ENCODE measurements at places on chromosomes 16 and 17. TPM values are rescaled to one million over a fixed set of nuclear protein-coding genes. Genes with fewer than 3 reads are reported as not detected.

The OR4D1 gene
- not detected for total RNA-seq

- H3K4me3 ChIP-seq = no peak overlapping the region
- DNase-seq = no peak
- H3K27ac ChIP-seq = no peak overlapping the region
- no peaks in the 10 kb centered on the region for H3K36me3 ChIP-seq
- H3K27me3 ChIP-seq = no peaks in the 10 kb centered on the region
- no peaks in the 10 kb centered on the region for H3K4me1 ChIP-seq
Measured at GRCh38 chr16:19857593-19858339, 26.9 kb downstream of the GPRC5B start.

GRCh38 chr17:5874486-5874885, 195.7 kb upstream of the WSCD1 start:
- no peaks in the 10 kb centered on the region for H3K36me3 ChIP-seq
- no peak for DNase-seq
- peaks cover 79% of the 10 kb centered on the region for H3K27me3 ChIP-seq
- no peaks in the 10 kb centered on the region for H3K4me1 ChIP-seq
- H3K4me3 ChIP-seq = no peak overlapping the region

DNA sequence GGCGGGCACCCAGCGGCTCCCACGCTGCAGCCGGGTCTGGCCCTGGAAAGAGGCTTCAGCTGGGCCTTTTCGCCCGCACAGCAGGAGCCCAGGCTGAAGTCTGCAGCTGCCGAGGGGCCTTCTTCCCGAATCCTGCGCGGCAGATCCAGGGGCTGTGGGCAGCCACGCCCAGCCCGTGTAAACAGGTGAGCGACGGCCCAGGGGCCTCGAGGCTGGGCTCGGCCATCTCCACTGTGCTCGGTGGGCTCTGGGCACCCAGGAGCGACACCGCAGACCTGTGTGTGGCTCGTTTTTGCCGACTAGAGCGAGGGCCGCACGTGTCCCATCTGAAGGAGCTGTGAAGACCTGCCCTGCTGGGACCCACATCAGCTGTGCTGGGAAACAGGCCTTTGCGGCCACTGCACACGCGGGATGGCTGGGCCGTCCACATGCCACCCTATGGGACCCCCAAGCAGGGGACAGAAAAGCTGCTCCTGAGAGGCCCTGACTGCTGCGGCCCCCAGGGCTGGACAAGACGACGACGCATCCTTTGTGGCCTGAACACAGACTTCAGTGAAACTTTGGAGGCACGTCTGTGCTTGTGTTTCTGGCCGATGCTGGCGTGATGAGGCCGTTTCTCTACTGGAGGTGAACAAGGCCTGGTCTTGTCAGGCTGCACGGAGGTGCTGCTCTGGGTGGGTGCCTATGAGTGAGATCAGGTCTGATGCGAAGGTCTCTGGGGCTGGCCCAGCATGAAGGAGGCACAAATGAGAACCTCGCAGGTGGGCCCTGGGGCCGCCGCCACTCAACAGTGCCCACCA, 5.2 kb upstream of the APRT start:
- no peaks in the 10 kb centered on the region for H3K27me3 ChIP-seq
- no peak overlapping the region for H3K4me3 ChIP-seq
- H3K4me1 ChIP-seq = no peaks in the 10 kb centered on the region
- DNase-seq = no peak

GRCh38 chr16:72467157-72467759, 295.3 kb upstream of the PMFBP1 start:
- no peaks in the 10 kb centered on the region for H3K36me3 ChIP-seq
- no peaks in the 10 kb centered on the region for H3K4me1 ChIP-seq
- H3K4me3 ChIP-seq = no peak overlapping the region
- H3K27ac ChIP-seq = no peak overlapping the region
- H3K27me3 ChIP-seq = no peaks in the 10 kb centered on the region

GRCh38 chr17:43070872-43071271, 45.8 kb downstream of the RND2 start:
- DNase-seq = no peak
- H3K27me3 ChIP-seq = no peaks in the 10 kb centered on the region
- no peak overlapping the region for H3K4me3 ChIP-seq

DNA sequence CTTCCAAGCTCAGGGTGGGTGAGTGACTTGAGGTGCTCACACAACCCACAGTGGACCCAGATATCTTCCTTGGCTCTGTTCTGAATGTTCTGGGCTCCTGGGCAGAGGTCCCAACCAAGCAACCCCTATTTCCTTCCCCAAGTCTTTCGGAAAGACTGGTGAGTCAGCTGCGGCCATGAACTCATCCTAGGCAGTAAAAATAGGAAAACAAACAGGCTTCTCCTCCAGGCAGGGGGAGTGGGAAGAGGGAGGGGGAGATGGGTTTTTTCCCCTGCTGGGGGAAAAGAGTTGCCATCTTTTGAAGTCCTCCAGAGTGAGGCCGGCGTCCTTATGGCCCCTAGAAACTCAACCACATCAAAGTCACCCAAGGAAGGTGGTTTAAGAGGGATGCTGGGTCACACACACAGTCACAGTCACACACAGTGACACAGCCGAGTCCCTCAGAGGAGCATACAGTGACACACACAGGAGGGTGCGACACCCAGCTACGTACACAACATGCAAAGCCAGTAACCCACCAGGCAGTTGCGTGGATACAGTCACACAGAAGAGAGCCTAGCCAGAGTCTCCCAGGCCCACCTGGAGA, 16.0 kb upstream of the DLX4 start:
- no peaks in the 10 kb centered on the region for H3K36me3 ChIP-seq
- H3K4me1 ChIP-seq = no peaks in the 10 kb centered on the region
- DNase-seq = no peak
- peaks cover 3% of the 10 kb centered on the region for H3K27me3 ChIP-seq
- no peak overlapping the region for H3K4me3 ChIP-seq

DNA sequence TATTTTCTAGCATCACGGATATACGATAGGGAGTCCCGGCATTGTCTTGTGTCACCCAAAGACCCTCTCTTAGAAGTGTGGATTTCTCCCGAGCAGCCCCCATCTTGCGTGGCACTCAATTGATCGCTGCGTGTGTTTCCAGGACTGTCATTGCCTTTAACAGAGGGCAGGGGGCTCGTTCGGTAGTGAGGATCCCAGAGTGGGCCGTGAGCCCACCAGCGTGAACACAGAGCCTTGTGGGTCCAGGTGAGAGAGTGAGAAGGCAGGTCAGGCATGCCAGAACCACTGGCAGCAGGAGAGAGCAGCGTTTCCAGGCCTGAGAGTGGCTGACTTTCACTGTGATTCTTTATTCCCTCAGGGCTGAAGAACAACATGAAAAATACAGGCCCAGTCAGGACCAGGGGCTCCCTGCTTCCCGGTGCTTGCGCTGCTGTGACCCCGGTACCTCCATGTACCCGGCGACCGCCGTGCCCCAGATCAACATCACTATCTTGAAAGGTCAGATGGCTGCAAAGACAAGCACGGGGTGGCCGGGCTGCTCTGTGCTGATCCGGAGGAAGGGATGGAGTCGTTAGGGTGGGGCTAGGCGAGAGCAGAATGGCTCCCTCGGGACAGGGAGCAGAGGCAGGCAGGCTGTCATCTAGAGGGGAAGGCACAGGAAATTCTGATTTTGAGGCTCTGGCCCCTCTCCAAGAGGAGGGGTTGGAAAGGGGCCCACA, 22.4 kb downstream of the C1QTNF1 start:
- no peaks in the 10 kb centered on the region for H3K4me1 ChIP-seq
- H3K27ac ChIP-seq = no peak overlapping the region
- DNase-seq = no peak

DNA sequence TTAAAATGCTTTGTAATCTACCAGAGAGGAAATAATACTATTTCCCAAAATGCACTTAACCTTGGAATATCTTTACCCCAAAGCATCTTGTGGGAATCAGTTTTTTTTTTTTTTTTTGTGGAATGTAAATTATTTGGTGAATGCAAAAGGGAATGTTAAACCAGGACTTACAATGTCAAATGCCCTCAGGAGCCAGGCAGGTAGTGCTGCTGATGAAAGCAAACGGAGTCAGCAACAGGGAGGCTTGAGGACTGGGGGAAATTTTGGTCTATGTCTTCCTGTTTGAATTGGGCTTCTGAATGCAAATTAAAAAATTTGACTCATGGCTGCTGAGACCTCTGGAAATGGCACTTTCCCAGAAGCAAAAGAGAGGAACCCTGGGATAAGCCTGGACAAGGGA, 96.5 kb upstream of the NLRP1 start:
- H3K27me3 ChIP-seq = peaks cover 79% of the 10 kb centered on the region
- no peak overlapping the region for H3K27ac ChIP-seq
- DNase-seq = no peak
- no peak overlapping the region for H3K4me3 ChIP-seq
- H3K36me3 ChIP-seq = no peaks in the 10 kb centered on the region
- no peaks in the 10 kb centered on the region for H3K4me1 ChIP-seq

DNA sequence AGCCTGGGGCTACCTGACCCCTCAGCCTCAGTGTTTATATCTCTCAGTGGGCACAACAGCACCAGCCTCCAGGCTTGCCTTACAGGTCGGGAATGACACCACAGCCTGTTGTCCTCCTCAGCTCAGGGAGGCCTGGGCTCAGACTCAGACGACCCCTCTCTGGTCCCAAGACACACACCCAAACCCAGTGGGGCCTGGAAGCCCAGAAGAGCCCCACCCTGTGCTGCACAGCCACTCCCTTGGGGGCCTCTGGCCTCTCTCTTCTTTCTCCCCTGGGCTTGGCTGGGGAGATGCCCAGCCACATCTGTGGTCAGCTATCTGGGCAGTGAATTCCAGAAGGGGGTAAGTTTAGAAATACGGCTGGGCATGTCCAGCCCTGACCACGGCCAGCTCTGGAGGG, 2.4 kb downstream of the NATD1 start:
- H3K27me3 ChIP-seq = 0 out of 2 replicates have a peak, but pooled peaks cover 4% of the 10 kb centered on the region
- H3K27ac ChIP-seq = no peak overlapping the region
- DNase-seq = no peak
- H3K4me1 ChIP-seq = peaks cover 12% of the 10 kb centered on the region
- H3K4me3 ChIP-seq = no peak overlapping the region

GRCh38 chr17:77999413-78000173, 41.1 kb downstream of the TNRC6C start:
- no peaks in the 10 kb centered on the region for H3K4me1 ChIP-seq
- H3K27ac ChIP-seq = no peak overlapping the region
- no peak overlapping the region for H3K4me3 ChIP-seq
- peaks cover 70% of the 10 kb centered on the region for H3K27me3 ChIP-seq
- H3K36me3 ChIP-seq = no peaks in the 10 kb centered on the region

GRCh38 chr17:7204336-7204735, 15.3 kb downstream of the DLG4 start:
- H3K4me3 ChIP-seq = no peak overlapping the region
- no peak for DNase-seq
- no peaks in the 10 kb centered on the region for H3K4me1 ChIP-seq
- H3K27me3 ChIP-seq = no peaks in the 10 kb centered on the region

DNA sequence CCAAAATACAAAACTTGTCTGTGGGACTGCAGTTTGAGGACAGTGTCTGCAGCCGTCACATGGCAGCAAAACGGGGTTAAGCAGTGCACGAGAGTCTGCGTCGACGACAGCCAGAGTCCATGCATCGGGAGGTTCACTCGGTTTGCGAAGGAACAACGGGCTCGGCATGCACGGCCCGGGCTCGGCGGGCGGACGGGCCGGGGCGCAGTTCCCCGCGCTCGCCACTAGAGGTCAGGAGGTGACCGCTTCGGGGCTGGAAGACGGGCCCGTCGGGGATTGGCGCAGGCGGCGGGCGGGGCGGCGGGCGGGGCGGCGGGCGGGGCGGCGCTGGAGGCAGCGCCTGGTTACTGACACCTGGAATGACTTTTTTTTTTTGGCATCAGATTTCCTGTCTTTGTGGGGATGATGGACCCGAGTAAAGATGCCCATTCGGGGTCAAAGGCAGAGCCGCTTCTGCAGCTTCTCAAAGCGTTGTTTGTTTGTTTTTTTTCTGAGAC, 6.5 kb downstream of the SCGB1C2 start:
- no peak overlapping the region for H3K4me3 ChIP-seq
- H3K27me3 ChIP-seq = no peaks in the 10 kb centered on the region
- no peaks in the 10 kb centered on the region for H3K36me3 ChIP-seq
- no peak overlapping the region for H3K27ac ChIP-seq

The HNF1B gene
- total RNA-seq = not detected

DNA sequence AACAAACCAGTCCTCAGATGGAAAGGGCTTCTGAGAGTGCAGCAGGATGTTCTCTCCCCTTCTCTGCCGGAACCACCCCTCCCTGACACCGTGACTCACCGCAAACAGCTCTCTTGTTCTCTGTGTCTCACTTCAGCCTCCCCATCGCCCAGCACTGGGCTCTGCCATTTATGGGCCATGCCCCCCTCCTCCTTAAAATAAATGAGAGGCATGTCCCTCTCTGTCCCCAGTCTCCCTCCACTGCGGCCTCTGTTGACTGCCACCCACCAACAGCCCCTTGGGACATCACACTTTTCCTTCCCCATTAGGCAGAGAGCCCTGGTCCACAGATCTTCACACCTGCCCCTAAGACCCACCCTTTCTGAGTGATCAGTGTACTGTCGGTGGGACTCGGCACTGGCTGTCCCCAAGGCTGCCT, 6.3 kb downstream of the CCDC102A start:
- DNase-seq = no peak
- H3K27ac ChIP-seq = no peak overlapping the region
- no peak overlapping the region for H3K4me3 ChIP-seq
- no peaks in the 10 kb centered on the region for H3K27me3 ChIP-seq

DNA sequence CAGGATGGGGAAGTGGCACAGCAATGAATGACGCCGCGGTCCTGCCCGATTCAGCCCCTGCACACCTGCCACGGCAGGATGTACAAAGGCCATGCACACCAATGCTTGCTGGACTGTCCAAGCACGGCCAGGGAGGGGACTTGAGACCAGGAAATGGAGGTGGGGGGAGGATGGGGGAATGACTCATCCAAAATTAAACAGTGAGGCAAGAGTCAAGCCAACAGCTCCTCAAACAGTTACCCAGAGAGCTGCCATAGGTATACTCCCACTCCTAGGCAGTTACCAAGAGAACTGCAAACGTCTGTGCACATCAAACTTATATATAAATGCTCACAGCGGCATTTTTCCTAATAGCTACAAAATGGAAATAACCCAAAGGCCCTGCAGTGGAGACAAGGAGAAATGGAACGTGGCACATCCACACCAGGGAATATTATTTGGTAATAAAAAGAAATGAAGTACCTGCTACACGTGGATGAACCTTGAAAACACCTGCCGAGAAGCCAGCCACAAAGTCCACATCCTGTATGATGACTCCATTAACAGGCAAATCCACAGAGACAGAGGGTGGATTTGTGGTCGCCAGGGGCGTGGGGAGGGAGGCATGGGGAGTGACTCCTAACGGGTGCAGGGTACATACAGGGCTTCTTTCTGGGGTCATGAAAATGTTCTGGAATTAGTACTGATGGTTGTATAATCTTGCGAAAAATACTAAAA, 54.1 kb downstream of the VAC14 start:
- DNase-seq = peak; percentile 91
- peak overlapping the region; percentile 98 for H3K27ac ChIP-seq
- H3K4me1 ChIP-seq = peaks cover 53% of the 10 kb centered on the region
- peak overlapping the region; percentile 38 for H3K4me3 ChIP-seq
